ENCODE measurements at places on chromosomes 1 and 21. TPM values are rescaled to one million over a fixed set of nuclear protein-coding genes. Genes with fewer than 3 reads are reported as not detected.

USH2A gene
- not detected for total RNA-seq

ZNF648 gene
- total RNA-seq: not detected

ANGPTL3 gene
- not detected for total RNA-seq

PRR9 gene
- not detected for total RNA-seq

MROH9 gene
- not detected for total RNA-seq

KRTAP19-3 gene
- not detected for total RNA-seq

MPL gene
- total RNA-seq: not detected

PLXNA2 gene
- 4.1 TPM for total RNA-seq

TDRKH gene
- total RNA-seq: 1.0 TPM

CD1D gene
- total RNA-seq: 0.09 TPM

TMEM82 gene
- total RNA-seq: not detected

PDZK1IP1 gene
- not detected for total RNA-seq

CASQ1 gene
- total RNA-seq: not detected

AXDND1 gene
- total RNA-seq: 0.43 TPM

PROX1 gene
- 0.26 TPM for total RNA-seq

SELP gene
- not detected for total RNA-seq

ELAPOR1 gene
- total RNA-seq: 0.95 TPM

APCS gene
- total RNA-seq: not detected

HSD3B2 gene
- not detected for total RNA-seq

AZIN2 gene
- total RNA-seq: 6.0 TPM

LCE1A gene
- total RNA-seq: not detected

TLCD4 gene
- 0.16 TPM for total RNA-seq

C1orf116 gene
- total RNA-seq: under 0.01 TPM

NEK2 gene
- 0.26 TPM for total RNA-seq

Data from bronchial smooth muscle cell (primary cell).